ENCODE measurements at places on chromosomes 5 and 9. TPM values are rescaled to one million over a fixed set of nuclear protein-coding genes. Genes with fewer than 3 reads are reported as not detected.

GRCh38 chr5:132195727-132196126 is 31.9 kb downstream of the P4HA2 start:
- DNase-seq = no peak

DNA sequence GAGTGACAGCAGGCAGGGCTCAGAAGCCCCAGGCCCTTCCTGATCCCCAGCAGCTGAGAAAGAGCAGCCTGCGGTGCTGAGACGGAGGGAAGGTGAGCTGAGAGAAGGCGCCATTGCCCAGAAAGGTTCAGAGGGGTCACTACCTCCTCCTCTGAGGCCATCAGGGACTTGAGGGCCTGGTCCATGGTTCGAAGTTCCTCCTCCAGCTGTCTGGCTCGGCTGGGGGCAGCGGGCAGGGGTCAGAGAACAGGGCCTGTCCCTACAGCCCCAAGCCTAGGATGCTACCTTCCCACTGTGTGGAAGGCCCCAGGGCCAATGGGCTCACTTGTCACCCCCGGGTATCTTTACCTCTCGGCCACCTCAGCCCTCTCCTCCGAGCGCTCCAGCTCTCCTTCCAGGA is 4.8 kb downstream of the TPM2 start:
- DNase-seq = no peak

DNA sequence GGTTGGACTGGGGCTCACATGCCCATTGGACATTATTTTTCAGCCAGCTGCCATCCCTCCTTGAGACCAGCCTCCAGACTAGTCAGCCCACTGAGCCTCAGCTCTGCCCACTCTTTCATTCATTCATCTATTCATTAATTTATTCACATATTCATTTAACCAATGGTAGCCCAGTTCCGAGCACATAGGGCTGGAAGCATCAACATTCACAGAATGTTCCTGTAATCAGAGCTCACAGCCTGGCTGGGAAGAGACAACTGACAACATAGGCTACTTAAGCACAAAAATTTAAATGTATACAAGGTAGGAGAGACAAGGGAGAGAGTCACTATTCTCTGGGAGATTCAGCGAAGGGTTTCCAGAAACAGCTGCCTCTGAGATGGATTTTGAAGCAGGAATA is 17.0 kb upstream of the PBX3 start:
- DNase-seq = no peak

DNA sequence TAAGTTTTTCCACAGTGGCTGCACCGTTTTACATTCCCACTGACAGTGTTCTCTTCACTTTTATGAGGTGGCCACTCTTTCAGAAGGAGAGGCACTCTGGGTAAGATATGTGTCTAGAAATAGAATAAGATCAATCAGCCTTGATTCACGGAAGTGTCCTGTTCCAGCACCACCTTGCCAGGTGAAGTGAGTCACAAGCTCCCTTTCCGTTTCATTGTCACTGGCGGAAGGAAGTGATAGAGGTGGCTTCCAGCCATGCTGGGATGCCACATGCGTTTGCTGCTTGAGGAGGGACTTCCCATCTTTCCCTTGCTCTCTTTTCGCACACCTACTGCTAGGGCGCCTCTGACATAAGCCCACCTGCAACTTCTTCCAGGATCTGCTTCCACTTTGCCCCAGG is 217.1 kb downstream of the PIK3R1 start:
- DNase-seq = no peak

DNA sequence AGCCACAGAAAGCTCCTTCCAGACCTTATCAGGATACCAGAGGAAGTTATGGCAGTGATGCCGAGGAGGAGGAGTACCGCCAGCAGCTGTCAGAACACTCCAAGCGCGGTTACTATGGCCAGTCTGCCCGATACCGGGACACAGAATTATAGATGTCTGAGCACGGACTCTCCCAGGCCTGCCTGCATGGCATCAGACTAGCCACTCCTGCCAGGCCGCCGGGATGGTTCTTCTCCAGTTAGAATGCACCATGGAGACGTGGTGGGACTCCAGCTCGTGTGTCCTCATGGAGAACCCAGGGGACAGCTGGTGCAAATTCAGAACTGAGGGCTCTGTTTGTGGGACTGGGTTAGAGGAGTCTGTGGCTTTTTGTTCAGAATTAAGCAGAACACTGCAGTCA is 70.8 kb upstream of the ENTREP1 start:
- DNase-seq = no peak

GRCh38 chr5:130213607-130214006 is 309.3 kb downstream of the CHSY3 start:
- DNase-seq = no peak

- peak; percentile 74 for DNase-seq
These were observed 126.7 kb downstream of the FOXD1 start for GRCh38 chr5:73321757-73322436.

GRCh38 chr5:134099288-134099872 is 15.1 kb upstream of the TCF7 start:
- DNase-seq = no peak

DNA sequence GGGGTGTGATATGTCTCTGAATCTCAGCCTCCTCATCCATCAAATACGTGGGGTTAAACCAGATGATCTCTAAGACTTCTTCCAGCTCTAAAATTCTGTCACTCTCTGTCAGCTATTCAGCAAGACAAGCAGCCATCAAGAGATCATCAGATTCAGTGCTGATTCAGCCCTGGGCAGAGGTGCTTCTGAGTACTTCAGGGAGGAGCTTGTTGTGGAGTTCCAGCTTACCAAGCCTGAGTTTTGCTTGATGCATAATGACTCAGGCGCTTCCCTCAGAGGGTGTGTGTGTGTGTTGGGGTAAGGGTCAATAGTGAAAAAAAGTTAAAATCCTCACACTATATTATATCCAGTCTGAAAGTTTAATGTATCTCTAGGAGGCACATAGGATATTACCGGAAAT is 29.6 kb upstream of the TAF1L start:
- DNase-seq = no peak

LHX6 gene
- polyA plus RNA-seq = not detected

PCDHGB1 gene
- polyA plus RNA-seq = 2.2 TPM

FOXI1 gene
- not detected for polyA plus RNA-seq

TMEM215 gene
- not detected for polyA plus RNA-seq

IL17B gene
- polyA plus RNA-seq = 0.49 TPM

SLC26A2 gene
- polyA plus RNA-seq = 7.6 TPM
